Endothelial cell of umbilical vein (primary cell): ENCODE measurements at places on chromosomes 2 and 18. TPM values are rescaled to one million over a fixed set of nuclear protein-coding genes. Genes with fewer than 3 reads are reported as not detected.

The TUBB8B gene
- polyA plus RNA-seq, result 0.23 and 0.33 TPM in 2 replicates

The KIF3C gene
- 9.9 and 11.4 TPM in 2 replicates for polyA plus RNA-seq

The NCKAP1 gene
- 46.8 and 49.4 TPM in 2 replicates for polyA plus RNA-seq

The MALL gene
- polyA plus RNA-seq, result 26.3 and 31.5 TPM in 2 replicates

The ADD2 gene
- 0.06 and 0.17 TPM in 2 replicates for polyA plus RNA-seq

The DSG4 gene
- not detected in 2 replicates for polyA plus RNA-seq

The ADAM17 gene
- 9.3 and 10.6 TPM in 2 replicates for polyA plus RNA-seq
